ENCODE measurements at places on chromosomes 6 and 20.

DNA sequence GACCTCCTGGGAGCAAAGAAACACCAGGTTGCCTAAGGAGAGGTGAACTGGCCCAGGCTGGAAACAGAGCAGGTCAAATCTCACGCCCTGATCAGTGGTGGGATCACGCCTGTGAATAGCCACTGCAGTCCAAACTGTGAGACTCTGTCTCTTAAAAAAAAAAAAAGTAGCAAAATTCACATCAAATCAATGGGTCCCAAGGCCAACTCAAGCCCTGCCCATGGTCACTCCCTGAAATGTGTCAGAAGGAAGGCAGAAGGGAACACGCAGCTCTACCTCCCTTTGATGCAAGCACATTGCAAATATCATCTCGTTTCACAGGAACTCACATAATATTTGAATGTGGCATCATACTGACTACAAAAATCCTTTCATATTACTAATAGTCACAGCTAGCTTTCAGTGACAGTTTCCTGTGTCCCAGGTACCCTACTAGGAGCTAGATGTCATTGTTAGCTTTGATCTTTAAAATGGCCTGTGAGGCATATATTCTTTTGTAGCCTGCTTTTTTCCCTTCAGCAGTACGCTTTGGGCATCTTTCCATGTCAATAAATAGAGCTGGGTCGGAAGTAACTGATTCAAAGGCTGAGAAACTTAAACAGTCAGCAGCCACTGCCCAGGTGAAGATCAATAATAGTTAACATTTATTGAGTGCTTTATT lies 14.4 kb upstream of the TTPAL start:
- no peak for DNase-seq

DNA sequence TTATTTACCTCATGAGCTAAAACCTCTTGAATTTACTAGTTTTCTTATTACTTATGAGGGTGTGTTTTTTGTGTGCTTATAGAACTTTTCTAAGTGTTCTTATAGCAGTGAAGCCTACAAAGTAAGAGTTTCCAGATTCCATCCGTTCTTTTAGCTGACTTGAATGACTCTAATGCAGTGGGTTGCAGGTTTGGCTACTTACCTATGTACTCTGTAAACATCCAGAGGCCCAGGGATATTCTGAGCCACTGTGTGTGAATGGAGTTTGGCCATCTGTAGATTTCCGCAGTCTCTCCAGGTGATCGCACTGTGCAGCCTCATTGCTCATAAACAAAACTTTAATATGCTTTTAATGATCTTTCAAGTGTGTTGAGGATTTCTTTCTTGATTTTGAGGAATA lies 157.8 kb downstream of the MYO6 start:
- no peak for DNase-seq

DNA sequence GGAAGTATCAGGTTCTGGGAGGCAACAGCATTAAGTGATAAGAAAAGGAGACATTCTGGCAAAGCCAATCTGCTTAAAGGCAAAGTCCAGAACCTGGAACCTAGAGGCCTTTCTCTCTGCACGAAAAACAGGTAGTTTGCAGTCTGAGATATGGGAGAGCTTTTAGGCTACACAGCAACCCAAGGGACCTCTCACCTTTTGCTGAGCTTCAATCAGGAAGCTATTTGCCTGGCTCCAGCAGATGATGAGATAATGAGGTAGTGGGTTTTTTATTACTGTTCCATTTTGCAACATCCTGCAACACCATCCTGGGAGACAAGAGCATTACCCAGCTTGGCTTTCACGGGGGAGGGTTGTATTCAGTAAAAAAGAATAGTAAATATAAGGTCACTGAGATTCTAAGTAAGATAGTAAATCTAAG lies 143.1 kb downstream of the ADGRG6 start:
- no peak for DNase-seq

DNA sequence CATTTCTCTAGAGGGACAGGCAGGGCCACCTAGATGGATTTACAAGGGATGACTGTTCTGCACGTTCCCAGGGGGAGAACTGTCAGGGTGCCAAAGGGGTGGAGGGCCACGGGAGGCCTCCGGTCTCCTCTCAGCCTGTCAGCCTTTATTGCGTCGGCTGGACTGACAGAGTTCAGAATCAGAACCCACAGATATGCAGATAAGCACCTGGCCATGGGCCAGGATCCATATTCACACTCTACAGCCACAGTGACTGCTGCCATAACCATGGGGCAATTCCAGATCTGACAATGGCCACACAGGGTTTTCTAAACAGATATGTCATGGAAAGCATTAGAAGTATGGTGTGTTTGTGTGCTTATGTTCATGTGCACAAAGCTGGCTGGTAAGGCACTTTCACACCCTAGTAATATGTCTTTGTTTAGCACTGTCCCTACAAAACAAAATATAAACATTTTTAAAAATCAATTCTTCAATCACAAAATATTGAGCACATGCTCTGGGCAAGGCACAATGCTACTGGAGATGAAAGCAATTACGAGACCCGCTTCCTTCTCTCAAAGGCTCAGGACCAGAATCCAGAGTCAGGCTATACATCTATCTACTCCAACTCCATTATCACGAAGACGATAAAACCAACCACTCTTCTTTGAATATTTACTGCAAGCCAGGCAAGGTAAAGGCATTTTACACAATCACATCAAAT lies 29.1 kb downstream of the TRAM2 start:
- no peak for DNase-seq

- no peak for DNase-seq
These were observed 18.7 kb downstream of the CNKSR3 start for GRCh38 chr6:154491567-154492470.

- no peak for DNase-seq
These were observed 112.6 kb downstream of the SLC16A10 start for GRCh38 chr6:111199935-111200334.

DNA sequence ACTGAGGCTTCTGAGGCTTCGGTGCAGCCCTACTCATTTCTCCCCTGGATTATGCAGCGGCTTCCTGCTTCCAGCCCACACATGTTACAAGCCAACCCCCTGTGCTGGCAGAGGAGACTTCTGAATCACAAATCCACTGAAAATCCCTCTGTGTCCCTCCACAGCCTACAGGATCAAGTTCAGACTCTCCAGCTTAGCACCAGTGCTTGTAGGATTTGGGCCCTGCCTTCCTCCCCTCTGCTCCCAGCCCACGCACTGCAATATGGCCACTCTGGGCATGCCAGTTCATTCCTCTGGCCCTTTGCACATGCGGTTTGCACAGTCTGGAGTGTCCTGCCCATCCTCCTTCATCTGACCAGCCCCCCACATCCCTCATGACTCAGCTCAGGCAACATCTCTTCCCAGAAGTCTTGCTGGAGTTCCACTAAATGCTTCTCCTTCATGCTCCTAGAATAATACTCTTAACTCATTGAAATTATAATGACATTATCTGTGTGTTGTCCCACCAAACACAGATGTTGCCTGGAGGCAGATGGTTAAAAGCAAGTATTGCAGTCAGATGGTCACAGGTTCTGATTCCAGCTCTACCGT lies 15.9 kb upstream of the MDGA1 start:
- no peak for DNase-seq

Data from AG09319 (cell line).